ENCODE measurements at places on chromosomes 11 and 22. TPM values are rescaled to one million over a fixed set of nuclear protein-coding genes. Genes with fewer than 3 reads are reported as not detected.

TRIM29 gene
- 341 TPM for total RNA-seq

ST14 gene
- 83.9 TPM for total RNA-seq

GRCh38 chr11:17734418-17734911 is at the start of gene KCNC1:
Gene KCNC1, plus strand, starts transcription at chr11:17734781. Its CDS starts 1,222 bp downstream, at chr11:17736003.
- DNase-seq = no peak

CLTCL1 gene
- 30.0 TPM for total RNA-seq

- no peak for DNase-seq
Observed at GRCh38 chr11:8315954-8316353, 52.3 kb upstream of the LMO1 start.

- DNase-seq = no peak
Observed at GRCh38 chr11:10696468-10697322, 3.1 kb upstream of the IRAG1 start.

CDHR5 gene
- not detected for total RNA-seq

DNA sequence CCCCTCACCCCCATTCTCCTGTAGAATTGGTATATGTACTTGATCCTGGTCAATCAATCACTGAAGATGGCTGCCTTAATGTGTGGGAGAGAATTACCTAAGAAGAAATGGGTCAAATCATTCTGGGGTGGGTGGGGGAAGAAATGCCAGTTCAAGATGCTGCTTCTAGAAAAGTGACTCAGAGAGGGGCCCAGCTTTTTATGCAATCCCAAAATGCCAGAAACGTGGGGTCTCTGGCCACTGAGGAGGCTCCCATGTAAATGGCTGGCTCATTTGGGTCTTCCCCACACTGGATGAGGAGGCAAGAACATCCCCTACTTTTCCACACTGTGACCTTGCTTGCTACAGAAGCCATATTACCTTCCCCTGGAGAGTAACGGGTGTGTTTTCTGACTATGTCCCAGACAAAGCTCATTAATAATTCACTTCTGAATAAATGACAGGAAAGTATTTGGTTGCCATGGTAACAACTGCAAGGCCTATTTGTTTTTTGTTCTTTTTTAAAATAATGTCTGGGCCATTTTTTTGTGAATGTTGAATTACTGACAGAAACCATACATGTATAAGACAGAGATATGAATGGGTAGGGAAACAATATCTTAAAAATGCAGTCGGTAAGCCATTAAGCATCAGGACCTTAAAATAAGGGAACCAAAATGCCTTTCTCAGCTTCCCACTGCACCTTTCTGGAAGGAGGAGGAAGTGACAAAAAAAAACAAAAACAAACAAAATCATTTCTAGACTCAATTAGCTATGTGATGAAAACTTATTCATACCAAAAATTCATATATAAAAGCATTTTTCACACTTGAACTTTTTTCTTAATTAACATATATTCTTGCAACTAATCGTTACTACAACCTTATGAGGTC is 32.0 kb downstream of the SLC1A2 start:
- no peak for DNase-seq

DNA sequence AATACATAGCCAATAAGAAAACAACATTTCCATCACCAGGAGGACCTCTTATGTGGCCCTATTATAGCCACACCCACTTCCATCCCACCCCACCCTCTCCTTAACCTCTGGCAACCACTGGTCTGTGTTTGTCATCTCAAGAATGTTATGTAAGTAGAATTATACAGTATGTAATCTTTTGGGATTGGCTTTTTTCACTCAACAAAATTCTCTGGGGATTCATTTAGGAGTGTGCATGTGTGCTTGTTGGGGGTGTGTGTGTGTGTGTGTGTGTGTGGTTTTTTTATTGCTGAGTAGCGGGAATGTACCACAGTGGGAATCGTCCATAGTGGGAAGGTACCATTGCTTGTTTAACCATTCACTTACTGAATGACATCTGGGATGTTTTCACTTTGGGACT is 5.2 kb downstream of the KCNJ5 start:
- no peak for DNase-seq

CCDC116 gene
- total RNA-seq = 0.31 TPM

DNA sequence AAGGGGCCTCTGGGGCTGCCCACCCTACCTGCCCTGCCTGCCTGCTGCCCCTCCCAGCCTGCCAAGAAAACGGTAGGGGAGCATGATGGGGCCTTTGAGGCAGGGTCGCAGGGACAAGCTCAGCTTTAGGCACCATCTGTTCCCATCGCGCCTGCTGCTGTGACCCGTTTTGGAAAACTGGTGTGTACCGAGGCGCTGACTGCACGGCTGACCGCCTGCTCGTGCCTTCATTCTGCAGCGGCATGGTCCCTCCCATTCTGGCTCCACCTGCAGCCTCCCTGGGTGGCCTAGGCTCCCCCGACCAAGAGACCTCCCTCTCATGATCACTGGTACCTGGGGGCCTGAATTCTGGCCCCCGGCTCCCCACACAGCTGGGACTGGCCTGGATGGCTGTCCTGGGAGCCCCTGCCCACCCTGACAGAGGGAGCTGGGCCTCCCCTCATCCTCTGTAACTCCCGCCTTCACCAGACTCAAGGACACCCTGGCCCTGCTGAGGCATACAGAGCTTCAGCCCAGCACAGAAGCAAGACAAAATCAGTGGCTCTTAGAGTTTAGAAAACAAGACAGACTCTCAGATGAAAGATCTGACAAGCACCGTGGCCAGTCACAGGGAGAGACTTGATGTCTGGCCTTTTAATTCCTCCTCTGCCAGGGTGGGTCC is 6.5 kb upstream of the MYRF start:
- no peak for DNase-seq

DNA sequence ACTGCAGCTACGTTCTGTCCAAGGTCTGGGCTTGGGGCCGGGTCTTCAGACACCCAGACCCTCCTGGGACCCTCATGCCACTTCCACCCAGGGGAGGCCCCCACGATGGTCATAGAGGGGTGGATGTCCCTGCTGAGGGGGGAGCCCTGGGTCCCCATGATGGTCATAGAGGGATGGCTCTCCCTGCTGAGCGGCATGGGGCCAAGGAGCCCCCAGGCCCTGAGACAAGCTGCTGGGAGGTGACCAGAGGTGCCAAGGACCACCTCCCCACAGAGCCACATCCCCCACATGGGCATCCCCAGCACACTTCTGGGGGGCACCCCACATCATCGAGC is 7.2 kb downstream of the MUC5B start:
- DNase-seq = no peak

DNA sequence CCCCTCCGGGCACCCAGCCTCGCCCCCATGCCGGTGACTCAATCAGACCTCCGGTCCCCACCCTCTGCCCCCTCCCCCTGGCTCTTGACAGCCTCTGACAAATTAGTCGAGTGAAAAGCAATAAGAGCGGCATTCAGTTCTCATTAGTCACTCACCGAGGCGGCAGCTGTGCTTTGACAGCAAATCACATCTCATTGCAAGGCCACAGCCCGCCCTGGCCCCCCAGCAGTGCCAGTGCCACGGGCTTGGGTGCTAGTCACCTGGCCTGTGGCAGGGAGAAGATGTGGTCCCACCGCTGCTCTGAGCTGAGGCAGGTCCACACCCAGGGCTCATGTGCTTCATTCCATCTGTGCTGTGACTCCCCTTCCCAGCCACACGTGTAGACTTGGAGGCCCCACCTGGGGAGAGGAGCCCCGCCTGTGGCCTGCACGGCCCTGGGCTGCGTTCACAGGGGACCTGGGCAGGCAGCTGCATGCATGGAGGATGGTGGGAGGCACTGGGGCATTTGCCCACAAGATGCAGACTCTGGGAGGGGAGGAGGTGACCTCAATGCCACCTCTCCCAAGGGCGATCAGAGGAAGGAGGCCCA is 7.4 kb upstream of the TH start:
- DNase-seq = peak; percentile 82

GRCh38 chr11:73248526-73249185 is 23.5 kb upstream of the P2RY6 start:
- DNase-seq = no peak

DNA sequence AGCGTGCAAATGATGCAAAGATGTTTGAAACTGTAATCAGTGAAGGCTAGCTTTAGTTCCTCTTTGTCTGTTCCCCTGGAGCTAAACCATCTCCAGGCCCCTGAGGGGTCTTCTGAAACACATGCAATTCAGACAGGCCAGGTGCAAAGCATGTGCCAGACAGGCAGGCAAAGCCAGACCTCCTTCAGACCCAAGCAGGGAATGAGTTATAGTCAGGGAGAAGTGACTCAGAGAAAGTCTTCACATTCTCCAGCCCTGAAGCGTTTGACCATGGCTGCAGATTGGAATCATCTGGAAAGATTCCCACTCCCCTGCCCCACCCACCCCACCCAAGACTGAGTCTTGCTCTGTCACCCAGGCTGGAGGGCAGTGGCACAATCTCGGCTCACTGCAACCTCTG is 187.0 kb upstream of the ISX start:
- DNase-seq = peak; percentile 65

SLC22A6 gene
- not detected for total RNA-seq

GRCh38 chr22:33112580-33112979 is 54.4 kb upstream of the SYN3 start:
- DNase-seq = no peak

- no peak for DNase-seq
Observed at GRCh38 chr11:115219376-115219775, 284.8 kb downstream of the CADM1 start.

- DNase-seq = no peak
Observed at GRCh38 chr22:37421468-37421877, 5.8 kb downstream of the ELFN2 start.

GRCh38 chr11:96215110-96215782 is 127.7 kb downstream of the MAML2 start:
- no peak for DNase-seq

- no peak for DNase-seq
Observed at GRCh38 chr22:37376643-37377042, 50.6 kb downstream of the ELFN2 start.

DNA sequence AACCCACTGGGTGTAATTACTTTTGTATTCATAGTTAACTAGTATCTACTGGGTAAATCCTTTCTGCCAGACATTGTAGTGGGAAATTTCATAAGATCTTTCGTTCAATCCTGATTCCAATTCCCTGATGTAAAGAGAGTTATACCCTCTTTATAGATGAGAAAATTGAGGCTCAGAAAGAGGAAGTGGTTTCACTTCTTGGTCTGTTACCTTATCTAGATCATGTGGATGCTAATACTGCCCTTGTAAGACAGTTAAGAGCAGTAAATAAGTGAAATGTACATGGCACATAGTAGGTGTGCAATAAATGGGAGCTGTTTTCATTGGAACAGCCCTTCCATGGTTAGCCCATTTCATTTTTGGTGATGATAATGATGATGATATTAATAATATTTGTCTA is 46.7 kb downstream of the TIMP3 start:
- DNase-seq = no peak

KIF18A gene
- total RNA-seq = 1.0 TPM

- no peak for DNase-seq
Observed at GRCh38 chr11:41306431-41306830, 153.0 kb downstream of the LRRC4C start.

DNA sequence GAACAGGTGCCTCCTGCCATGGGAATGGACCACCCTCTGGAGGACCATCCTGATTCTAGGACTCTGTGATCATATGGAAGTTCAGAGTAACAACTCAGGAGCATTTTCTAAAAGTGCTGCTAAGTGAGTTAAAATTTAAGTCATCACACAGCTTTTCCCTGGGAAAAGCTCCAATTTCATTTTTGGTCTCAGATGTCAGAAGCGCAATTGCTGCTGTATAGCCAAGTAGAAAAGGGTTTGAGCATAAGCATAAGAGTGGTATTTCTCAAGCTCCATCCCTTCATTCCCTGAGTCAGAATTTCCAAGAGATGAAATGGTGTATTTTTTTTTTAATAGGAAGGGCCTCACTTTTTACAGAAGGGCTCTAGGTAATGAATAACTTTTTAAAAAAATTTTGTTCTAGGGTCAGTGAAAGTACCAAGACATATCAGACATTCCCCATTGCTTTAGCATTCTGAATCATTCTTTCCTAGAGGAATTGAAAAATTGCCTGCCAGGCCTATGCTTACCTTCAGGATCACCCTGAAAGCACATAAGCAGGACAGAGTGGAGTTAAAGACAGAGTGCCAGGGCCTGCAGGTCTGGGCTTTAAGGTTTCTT is 564.5 kb upstream of the ISX start:
- no peak for DNase-seq

CCDC117 gene
- 12.2 TPM for total RNA-seq

DNA sequence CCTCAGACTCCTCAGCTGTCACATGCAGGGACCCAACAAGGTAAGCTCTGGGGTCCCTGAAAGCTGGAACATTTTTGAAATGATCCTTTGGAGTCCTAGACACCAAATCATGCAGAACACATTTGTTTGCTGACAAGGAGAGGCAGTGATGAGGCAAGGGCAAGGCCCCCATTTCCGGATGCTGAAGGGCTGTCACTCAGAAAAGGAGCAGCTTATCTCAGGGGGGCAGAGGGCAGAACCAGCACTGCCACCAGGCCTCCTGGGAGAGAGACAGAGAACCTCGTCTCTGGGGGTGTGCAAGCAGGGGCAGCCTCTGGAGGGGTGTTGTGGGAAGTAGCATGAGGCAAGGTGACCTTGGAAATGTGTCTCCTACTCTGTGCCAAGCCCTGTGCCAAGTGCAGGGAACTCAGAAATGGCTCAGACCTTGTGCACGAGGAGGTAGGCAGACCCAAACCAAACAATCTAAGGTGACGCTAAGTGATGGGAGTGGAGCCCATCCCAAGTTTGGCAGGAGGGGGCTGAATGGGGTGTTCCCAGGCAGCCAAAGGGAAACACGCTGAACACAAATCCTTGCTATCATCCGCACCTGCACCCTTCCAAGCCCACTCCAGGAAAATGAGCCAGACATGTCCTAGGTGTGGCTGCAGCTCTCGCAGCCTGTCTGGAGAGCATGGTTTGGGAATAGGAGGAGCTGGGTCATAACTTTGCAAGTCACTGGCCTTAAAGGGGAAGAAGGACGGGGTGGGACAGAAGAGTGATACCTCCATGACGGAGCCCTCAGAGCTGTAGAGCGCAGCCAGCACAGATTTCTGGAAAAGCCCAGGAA is 94.2 kb downstream of the PDE2A start:
- DNase-seq = no peak

GRCh38 chr22:29255064-29255621 is 12.6 kb downstream of the RHBDD3 start:
- no peak for DNase-seq

POU2AF2 gene
- total RNA-seq = not detected

DNA sequence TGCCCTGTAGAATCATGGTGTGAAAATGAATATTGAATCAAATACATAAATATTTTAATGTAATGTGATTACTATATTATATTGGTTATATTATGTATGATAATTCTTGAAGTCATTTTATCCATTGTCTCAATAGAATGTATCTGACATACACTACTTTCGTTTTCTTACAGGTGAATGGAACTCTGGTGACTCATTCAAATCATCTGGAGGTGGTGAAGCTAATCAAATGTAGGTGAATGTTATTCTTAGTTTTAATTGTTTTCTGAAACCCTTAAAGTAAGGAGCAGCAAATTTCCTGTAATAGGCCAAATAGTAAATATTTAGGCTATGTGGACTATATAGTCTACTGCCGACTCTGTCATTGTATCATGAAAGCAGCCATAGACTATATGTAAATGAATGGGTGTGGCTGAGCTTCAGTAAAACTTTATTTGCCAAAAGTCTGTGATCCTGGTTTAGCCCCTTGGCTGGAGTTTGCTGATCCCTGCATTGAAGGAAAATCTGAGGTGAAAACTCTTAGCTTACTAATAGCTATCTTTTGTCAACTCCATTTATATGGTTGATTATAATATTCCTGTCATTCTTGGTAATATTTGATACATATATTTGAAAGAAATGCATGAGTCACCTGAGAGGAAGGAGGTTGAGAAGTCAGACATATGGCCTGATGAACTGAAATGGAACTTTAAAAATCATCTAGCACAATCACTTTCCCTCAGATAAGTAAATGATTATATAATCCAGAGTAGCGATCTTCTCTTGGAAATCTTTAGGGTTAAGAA is 87.2 kb upstream of the GRIK4 start:
- peak; percentile 26 for DNase-seq
